ENCODE measurements at places on chromosomes 2 and 18.

GRCh38 chr2:43074052-43074451 lies 152.4 kb downstream of the ZFP36L2 start:
- no peak for DNase-seq

DNA sequence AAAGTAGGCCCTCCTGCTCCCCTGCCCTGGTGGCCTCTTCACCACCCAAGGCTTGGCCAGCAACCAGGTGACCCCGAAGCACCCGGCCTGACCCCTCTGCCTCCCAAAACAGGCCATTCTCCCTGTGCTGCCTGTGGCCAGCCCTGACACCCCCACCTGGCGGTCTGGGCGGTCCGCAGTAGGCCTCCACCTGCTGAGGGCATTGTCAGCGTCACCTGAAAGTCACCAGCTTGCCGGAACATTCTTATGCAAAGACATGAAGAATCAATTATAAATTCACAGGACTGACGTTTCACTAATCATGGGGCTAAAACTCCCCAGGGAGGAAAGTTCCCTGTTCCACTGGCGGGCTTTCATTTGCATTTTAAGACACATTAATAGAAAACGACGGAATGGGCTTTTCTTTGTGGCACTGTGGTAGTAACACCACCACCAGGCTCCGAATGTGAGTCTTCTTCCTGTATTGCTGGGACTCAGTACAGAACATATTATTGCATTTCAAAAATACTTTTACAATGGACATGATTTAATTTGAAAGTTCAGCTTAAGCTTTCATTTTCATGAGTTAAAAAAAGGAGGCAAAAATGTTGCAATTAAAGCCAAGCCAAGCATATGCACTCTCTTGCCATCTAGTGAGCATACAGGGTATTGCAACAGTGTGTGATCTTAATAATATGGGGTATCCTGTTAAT lies 57.4 kb downstream of the ADI1 start:
- DNase-seq = no peak

DNA sequence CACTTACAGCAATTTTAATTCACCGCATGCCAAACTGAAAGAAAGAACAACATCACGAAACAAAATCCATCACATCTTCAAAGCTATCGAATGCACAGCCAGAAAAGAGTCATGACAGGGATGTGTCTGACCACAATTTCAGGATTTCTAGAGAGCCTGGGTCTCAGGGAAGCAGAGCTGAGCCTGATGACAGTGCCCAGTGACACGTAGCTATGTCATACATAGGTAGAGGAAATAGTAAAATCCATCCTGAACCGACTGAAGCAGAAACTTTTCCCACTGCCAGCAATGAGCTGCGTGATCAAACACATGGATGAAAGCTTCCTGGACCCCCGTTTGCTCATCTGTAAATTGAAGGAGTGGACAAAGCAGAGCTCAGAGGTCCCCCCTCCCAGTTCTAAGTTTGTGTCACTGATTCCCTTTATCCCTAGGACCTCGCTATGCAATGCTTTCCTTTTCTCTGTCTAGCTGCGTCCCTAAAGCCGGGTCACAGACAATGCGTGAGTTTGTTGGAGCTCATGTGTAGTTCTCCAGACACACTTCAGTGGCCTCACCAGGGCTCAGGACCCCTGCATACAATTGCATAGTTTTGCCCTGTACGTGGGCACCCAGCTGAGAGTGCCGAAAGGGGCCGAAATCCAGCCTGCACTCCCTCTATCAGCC lies 37.6 kb downstream of the CCBE1 start:
- DNase-seq = no peak

- DNase-seq = no peak
Observed at GRCh38 chr2:33342705-33343104, 133.7 kb upstream of the RASGRP3 start.

All from stimulated activated CD8-positive, alpha-beta memory T cell treated with anti-CD3 and anti-CD28 coated beads, Interleukin-4, amount 100 ng/mL, for 4 hours (primary cell).